ENCODE measurements at places on chromosomes 2 and 18.

DNA sequence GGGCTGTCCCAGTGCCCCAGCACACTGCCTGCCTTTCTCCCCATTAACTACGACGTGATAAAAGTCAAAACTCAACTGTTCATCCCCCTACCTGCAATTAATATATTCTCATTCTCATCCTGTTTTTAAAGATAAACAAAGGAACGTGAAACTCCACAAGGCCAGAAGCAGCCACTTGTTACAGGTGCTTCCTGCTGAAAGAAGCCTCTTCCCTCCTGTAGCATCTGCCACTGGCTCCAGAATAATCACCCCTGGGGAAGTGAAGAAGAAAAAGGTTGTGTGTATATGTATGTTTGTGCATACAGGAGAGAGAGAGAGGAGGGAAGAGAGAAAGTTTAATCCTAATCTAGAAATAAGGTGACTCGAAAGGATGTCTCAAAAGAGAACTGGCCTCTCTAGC lies 27.1 kb downstream of the KIAA2012 start:
- no peak for DNase-seq

DNA sequence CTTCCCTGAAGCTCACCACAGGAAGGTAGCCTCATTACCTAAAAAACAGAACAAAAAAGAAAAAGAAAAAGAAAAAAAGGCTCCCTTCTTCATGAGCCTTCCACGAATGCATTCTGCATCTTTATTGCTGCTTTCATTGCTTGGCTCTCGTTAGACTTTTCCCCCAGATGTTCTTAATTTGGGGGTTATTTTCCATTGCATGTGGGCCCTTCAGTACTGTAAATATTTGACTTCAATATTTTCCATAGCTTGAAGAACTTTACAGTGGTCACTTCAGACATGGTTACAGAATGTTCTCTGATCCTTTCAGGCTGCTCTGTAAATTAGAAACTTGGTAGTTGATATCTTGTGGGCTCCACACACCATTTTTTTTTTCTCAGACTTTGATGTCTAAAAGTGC lies 65.6 kb upstream of the COPS8 start:
- DNase-seq, result no peak

- DNase-seq, result no peak
Observed at GRCh38 chr2:29270701-29271121, 155.5 kb downstream of the CLIP4 start.

DNA sequence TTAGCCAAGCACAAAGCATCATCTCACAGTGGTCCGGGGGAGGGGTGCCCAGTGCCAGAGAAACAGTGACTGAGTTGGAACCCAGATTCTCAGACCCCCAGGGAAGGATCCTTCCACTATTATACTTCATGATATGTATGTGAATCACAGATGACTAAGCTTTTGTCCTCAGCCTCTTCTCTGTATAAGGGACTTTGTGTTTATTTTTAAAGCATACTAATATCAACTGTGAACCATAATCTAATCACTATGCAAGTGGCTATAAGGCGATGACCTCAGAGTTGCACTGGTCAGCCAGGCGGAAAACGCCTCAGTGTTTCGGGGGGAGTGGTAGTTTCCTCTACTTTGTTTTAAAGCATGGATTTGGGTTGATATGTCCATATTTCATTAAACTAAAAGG lies 160.4 kb upstream of the TMEM200C start:
- no peak for DNase-seq

DNA sequence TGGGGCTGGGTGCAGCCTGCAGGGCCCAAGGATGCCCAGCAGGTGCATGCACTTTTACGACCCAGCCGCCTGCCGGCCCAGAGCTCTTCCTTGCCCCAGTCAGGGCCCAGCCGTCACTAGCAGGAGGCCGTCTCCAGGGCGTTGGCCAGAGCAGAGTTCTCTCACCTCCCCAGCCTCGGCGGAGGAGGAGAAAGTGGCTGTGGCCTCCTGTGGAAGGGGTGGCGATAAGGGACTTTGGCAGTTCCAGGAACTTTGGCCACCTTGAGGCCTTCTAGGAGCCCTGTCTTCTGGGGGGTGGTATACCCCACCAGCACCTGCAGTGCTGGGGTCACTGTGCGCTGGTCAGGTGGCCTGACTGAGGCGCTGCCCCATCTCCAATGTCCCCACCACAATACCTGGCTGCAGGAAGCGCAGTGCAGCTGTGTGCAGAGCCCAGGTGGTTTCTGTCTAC lies 22.0 kb downstream of the NPPC start:
- no peak for DNase-seq

- DNase-seq, result no peak
Observed at GRCh38 chr2:191246820-191247380, 1.7 kb downstream of the MYO1B start.

DNA sequence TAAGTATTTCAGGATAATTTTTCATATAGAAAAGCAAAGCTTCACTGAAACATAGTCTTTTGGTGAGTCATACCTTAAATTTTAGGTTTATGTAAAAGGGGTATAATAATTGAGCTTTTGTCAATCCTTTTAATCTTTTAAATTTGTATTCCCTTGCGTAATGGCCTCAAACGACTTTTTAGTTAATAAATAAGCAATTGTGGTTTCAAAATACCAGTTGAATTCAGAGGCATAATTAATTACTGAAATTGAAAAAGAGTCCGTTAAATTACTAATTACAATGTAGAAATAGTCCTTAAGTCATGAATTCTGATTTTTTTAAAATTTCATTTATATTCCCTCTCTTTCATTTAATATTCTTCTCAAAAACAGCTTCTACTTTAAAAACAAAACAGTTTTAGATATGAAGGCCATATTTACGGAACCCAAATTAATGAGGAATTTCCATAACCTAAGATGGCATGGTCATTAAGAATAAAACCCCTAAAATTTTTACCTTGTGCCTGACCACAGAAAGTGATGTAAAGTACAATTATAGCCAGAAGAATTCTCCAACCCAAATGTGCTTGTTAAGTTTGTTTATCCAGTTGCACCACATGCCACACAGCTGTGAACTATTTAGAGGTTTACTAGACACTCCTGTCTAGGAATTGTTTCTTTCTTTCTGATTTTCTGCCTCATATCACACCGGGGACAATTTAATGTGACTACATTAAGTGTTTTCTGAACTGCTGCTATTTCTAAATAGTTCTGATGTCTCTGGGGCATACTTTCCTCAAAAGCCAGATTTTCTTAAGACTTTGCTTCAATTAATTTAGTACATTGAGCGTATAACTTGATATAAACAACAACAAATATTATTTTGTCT lies 60.7 kb upstream of the ITGA4 start:
- no peak for DNase-seq

DNA sequence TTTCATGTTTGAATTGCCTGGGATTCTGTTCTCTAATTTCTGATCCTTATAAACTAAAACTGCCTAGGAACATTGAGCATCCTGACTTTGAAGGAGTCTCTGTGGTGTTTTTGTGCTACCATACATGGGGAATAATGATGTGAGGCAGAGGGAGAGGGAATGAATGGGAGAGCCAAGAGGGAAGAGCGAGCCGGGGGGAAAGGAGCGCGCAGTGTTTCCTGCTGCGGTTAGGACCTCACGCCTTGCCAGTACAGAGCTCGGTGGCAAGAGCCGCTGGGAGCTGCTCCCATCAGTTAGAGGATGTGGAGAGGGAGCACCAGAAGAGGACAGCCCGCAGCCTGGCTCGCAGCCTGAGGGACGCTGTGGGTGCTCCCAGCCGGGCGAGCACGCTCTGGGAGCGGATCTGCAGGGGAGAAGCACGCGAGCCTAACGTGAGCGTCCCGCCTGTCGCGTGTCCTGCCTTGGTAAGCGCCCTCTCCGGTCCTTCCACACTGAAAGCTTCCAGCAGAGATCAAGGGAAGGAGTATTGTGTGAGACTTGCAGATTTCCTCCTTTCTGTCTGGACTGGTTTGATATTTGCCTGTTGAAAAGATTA lies 114.7 kb downstream of the FAM210A start:
- DNase-seq, result peak; percentile 26

GRCh38 chr2:137947728-137948336 lies 16.4 kb upstream of the HNMT start:
- peak; percentile 65 for DNase-seq

DNA sequence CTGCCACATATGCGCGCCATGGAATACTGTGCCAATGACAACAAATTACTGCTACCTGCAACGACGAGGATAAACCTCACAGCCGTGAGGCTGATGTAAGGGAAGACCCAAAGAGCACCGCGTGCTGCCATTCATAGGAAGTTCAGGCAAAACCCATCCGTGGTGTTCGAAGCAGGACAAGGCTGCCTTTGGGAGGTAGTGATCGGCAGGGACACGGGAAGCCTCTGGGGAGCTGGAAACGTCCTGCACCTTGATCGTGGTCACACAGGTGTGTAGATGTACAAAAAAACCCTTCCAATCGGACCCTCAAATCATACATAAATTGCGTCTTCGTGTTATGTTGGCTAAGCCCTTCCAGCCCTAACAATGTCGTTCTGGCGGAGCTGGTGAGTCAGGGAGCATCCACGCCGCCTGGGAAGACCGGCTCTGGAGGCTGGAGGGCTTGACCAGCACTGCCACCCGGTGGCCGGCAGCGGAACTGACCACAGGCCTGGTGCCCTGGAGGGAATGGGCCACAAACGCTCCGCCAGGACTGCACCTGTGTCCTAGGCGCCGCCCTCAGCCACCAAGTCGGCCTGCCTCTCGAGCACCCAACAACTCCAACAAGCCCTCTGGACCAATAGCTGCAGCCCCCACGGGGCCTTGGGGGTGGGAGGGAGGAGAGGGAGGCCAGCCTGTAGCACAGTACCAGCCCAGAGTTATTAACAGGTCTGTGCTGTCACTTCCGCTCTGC lies 4.1 kb upstream of the NEURL3 start:
- DNase-seq, result peak; percentile 78

DNA sequence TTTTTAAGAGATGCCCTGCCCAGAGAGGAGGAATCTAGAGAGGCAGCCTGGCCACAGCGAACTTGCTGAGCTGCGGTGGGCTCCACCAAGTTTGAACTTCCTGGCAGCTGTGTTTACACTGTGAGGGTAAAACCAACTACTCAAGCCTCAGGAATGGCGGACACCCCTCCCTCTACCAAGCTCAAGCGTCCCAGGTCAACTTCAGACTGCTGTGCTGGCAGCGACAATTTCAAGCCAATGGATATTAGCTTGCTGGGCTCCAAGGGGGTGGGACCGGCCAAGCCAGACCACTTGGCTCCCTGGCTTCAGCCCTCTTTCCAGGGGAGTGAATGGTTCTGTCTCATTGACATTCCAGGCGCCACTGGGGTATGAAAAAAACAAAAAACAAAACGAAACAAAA lies 289.4 kb downstream of the KCNS3 start:
- DNase-seq, result no peak

DNA sequence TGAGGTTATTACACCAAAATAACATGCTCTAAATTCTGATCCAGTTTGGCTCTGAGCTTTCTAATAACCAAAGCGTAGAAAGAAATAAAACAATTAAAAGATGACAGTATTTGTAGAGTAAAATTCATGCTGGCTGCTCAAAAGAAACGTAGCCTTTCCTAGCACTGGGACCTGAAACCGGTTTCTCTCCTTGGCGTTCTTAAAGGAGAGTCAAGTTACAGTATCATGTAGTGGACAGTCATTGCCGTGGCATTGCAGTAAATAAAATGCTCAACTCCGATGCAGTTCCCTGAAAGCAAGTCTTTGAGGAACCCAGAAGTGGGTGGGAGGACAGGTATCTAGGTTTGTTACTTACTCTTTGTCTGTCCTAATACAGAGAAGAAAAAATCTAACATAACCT lies 52.7 kb upstream of the ITM2C start:
- no peak for DNase-seq

DNA sequence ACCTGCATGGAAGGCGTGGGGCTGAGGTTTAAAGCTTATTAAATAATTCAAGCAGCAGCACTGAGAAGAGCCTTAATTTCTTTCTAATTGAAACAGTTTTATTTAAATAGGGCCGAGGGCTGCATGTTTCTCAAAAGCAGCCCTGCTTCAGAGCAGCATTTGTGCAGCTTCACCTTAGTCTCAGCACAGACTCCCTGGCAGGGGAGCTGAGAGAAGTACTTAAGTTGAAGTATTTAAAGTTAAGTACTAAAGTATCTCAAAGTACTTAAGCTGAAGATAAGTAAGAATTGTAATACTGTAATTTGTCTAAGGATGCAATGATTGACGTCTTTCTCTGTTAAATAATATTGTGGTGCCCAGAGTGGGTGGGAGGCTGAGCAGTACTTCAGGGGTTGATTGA lies 31.4 kb downstream of the IMPA2 start:
- no peak for DNase-seq

GRCh38 chr2:106232638-106233349 lies 38.7 kb upstream of the UXS1 start:
- DNase-seq, result no peak

DNA sequence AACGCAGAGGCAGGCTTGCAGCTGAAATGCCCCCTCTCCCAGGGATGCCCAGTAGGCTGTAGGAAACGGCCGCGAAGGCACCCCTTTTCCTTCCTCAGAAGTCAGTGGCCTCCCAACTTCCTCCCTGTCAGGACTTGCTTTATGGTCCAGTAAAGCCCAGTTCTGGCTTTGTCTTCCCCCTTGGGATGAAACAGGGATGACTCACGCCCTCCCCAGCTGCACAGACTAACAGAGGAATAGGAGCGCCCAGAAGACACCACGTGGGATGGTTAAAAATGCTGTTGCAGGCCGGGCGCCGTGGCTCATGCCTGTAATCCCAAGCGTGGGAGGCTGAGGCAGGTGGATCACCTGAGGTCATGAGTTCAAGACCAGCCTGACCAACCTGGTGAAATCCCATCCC lies 6.9 kb downstream of the CREG2 start:
- DNase-seq, result no peak

All from SK-N-DZ (cell line).